Esophagus squamous epithelium (tissue), 5 donors: ENCODE measurements at places on chromosomes 3 and 15.

- DNase-seq = no peak
Measured at GRCh38 chr15:84142888-84143337, 92.7 kb upstream of the GOLGA6L4 start.

DNA sequence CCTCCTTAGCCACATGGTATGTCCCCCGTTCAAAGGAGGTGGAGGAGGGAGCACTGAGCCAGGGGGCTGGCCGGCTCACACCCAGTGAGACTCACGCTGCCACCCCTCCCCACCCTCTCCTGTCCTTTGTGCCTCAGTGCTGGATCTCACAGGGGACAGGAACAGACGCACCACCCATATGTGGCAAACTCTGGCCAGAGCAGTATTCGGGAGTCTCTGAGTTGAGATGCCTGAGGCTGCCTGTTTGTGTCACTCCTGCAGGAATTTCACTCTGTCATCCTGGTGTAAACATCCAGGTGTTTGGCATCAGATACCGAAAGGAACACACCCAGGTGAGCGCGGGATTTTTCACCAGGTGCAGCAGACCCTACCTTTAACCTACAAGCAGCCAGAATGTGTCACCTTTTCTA, 25.7 kb downstream of the RGMA start:
- DNase-seq = no peak

DNA sequence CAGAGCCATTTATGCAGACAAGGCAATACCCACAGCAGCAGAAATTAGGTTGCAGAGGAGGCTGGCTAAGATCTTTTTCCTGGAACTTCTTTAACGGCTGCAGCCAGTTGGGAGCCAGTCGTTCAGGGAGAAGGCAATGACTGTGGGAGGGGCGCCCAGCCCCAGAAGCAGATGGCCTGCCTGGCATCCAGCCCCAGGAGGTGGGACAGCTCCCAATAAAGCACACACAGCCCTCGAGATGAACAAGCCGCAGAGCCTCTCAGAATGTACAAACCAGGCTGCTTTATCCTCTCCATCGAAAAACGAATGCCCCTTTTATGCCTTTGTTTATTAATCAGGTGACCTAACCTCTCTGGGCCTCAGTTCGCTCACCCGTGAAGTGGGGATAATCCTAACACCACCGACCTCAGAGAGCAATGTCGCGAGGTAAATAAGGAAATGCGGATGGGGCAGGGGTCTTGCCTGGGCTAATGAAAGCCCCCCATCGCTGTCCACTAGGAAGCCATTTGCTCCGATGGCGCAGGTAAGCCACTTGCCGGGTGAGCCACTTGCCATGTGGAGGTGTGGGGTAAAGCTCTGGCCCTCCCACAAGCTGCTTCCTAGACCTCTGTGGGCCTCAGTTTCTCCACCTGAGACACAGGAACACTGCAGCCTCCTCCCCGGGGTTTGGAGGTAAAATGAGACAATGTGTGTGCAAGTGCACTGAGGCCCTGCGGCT, 35.8 kb downstream of the MGLL start:
- DNase-seq = no peak

DNA sequence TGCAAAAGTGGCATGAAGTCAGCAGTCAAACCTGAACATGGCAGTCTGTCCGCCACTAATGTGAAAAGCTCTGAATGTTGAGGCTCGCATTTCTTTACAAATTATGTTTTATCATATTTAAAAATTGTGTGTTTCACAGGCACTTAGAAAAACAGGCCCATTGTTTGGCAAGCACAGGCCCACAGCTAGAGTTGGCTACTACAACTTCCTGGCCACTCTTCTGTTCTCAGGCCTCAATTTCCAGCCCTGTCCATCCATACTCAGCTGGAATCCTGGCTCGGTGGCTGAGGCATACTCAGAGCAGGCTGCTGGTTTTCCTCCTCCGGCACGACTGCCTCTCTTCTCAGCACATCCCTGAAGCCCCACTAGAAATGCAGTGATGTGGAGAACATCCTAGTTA, 44.3 kb downstream of the C2CD4B start:
- DNase-seq = no peak

GRCh38 chr15:63366451-63366850, 15.2 kb downstream of the CA12 start:
- no peak for DNase-seq

DNA sequence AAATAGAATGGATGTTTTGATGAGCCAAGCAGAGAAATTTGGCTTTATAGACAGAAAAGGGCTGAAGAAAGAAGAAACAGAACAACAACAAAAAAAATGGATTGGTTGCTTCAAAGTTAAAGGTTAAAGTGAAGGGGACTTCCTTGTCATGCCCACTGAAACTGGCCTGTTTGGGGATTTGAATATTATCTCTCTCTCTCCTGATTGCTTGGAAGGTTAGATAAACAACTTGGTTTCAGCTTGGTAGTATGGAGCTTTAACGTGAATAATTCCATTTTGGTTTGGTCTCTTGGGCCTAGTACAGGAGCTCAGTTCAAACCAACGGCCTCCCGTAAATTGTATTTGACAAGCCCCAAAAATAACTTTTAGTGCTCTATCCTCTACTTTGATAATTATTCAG, 70.8 kb upstream of the MBNL1 start:
- no peak for DNase-seq

DNA sequence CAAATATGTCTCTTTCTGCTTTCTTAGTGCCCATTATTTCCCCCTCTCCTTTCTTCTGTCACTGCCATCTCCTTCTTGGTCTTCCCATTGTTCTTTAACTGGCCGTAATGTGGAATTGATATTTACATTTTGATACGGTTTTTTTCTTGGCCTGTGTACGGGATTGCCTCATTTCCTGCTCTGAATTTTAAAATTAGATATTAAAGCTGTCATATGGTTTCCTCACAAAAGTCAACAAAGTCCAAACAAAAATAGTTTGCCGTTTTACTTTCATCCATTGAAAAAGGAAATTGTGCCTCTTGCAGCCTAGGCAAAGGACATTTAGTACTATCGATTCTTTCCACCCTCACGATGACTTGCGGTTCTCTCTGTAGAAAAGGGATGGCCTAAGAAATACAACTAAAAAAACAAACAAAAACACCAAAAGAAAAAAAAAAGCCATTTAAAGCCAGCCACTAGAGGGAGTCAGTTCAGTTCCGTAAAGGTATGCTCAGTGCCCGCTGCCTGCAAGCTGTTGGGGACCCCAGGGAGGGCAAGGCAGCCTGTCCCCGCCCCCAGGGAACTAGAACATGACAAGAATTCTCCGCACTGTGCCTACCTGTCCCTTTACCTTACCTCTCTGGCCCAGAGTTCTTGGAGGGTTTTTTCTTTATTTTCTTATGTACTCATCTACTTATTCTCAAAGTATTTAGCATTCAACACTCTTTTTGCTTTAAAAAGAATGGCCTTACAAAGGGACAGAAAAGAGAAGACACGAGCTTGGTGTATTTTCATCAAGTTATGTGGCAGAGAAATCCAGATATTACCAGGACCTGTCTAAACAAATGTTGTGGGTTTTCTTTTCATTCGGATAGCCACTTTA, 30.0 kb upstream of the NR2E3 start:
- DNase-seq = no peak

DNA sequence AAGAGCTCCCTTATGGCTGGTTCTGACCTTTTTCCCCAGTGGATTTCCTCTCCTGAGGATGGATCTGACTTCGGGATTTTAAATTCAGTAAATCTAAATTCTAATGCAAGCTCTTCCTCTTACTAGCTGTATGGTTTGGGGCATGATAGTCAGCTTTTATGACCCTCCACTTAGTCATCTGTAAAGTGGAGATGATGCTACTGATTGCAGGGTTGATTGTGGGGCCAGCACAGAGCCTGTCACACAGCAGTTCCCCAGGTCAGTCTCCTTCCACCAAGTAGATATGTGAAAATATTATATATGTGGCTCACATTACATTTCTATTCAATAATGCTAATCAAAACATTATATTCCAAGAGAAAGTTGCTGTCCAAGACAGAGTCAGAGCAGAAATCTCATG, 141.3 kb upstream of the UBE2E1 start:
- no peak for DNase-seq

DNA sequence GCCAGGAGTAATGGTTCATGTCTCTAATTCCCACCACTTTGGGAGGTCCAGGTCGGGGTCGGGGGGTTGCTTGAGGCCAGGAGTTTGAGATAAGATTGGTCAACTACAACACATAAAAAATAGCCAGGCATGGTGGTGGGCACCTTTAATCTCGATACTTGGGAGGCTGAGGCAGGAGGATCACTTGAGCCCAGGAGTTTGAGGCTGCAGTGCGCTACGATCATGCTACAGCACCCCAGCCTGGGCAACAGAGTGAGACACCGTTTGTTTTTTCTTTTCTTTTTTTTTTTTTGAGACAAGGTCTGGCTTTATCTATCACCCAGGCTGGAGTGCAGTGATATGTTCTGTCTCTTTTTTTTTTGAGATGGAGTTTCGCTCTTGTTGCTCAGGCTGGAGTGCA, 1.3 kb upstream of the VPS33B start:
- no peak for DNase-seq

DNA sequence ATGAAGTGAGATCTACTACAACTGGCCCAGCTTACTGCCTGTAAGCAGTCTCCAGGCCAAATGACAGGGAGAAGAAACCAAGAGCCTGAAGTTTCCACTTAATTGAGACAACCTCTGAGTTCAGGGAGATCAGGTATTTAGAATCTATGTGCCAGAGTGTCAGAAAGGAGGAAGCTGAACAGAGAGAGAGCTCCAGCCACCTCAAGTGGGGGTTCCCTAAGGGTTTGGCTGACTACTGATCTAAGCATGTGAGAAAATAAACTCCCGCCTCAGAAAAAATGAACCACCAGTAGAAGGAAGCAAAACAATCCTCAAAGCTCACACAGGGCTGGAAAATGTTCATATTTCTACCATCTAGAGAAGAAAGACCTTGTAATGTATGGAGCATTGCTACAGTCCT, 25.0 kb downstream of the ADAM10 start:
- no peak for DNase-seq

DNA sequence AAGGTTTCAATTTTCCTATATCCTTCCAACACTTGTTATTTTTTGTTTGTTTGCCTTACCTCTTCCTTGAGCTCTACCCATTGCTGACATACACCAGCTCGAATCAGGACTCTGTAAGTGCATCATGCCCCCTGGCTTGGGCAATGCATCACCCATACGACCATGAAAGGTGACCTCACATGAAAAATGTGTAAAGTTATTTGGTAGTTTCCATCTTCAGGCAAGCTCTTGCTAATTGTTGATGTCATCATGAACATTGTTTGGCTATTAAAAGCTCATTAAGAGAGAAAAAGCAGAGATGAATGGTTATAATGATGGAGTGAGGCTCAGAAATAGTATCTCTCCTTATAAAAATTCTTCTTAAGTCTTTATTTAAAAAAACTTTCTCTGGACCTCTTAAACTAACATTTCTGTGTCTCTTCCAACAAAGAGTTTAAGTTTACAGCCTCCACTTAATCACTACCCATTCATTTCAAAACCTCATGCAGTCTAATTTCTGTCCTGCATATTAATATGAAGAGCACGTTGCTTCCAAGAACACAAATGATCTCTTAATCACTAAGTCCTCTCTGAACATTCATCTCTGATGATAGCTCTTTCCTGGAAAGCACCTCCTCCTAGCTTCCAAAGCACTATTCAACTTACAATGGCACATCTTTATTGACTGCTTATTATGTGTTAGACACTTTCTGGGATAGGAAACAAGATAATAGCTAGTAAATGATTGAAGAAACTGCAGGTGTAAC, 236.3 kb downstream of the NFKBIZ start:
- no peak for DNase-seq

DNA sequence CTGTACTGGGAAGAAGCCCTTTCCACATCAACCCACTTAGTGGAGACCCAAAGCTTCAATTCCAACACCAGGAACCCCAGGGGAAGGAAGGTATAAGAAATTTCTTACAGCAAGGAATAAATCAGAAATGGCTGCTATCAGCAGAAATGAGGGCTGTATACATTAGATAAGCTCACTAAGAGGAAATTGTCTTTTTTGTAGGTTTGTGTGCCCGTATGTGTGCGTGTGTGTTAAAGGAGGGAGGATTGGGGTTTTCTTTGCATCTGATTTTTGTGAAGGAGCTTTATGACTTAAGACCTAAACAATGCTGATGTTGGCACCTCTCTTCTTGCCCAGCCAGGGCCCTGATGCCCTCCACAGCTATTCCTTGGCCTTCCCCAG, 18.6 kb downstream of the ARRDC4 start:
- no peak for DNase-seq

GRCh38 chr3:151383956-151384355, 597 bp downstream of the P2RY12 start:
- no peak for DNase-seq

- DNase-seq = no peak
Measured at GRCh38 chr3:30613133-30613825, 6.9 kb downstream of the TGFBR2 start.

DNA sequence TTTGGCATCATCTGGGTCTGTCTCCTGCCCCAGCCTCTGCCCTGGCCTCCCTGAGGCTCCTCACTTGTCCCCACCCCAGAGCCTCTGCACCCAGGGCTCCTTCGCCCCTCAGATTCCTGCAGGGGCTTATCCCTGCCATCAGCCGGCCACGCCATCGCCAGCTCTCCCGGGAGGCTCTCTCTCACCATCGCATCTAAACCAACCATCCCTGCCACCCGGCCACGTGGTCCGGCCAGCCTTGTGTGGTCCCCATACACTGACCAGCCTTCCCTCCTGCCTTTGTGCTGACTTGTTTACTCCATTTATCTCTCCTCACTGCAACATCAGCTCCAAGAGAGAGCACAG, 134.3 kb upstream of the IQSEC1 start:
- DNase-seq = no peak

- DNase-seq = no peak
Measured at GRCh38 chr3:9204253-9204992, 45.0 kb downstream of the SRGAP3 start.

GRCh38 chr3:49302613-49303012, 25.6 kb upstream of the C3orf62 start:
- DNase-seq = no peak

GRCh38 chr15:67907184-67907723, 67.4 kb upstream of the RNU6-1 start:
- no peak for DNase-seq

DNA sequence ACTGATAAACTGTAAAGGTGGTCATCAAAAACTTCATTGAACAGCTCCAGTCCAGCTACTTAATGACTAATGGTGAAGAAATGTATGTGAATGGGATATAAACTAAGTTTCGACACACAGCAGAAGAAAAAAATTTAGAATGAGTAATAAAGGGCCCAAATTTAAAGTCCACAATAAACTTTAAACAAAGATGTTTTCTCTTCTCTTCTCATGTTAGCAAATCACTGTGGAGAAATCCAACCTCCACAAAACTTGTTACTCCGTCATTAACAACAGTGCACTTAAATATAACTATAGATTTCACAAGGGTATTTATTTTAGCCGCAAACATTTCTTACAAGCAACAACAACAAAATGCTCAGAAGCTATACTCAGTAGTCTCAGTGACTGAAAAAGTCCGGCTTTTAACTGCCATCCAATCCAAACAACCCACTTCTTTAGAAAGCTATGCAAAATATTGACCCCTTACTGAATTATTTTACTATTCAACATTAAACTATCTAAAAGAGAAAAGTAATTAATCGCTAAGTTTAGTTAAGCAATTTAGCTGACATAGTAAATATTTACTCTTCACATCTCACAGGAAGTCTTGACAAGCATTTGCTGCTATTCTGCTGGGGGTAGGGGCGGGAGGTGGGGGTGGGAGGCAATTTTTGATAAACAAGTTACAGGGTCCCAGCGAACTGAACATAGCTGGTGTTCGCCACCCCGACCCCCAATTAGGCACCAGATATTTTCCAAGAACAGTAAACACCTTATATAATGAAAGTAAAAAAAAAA, 2.4 kb downstream of the IGF2BP2 start:
- no peak for DNase-seq

GRCh38 chr3:189967254-189967865, 153.3 kb downstream of the P3H2 start:
- DNase-seq = no peak
